ENCODE measurements at places on chromosomes 1 and 21.

DNA sequence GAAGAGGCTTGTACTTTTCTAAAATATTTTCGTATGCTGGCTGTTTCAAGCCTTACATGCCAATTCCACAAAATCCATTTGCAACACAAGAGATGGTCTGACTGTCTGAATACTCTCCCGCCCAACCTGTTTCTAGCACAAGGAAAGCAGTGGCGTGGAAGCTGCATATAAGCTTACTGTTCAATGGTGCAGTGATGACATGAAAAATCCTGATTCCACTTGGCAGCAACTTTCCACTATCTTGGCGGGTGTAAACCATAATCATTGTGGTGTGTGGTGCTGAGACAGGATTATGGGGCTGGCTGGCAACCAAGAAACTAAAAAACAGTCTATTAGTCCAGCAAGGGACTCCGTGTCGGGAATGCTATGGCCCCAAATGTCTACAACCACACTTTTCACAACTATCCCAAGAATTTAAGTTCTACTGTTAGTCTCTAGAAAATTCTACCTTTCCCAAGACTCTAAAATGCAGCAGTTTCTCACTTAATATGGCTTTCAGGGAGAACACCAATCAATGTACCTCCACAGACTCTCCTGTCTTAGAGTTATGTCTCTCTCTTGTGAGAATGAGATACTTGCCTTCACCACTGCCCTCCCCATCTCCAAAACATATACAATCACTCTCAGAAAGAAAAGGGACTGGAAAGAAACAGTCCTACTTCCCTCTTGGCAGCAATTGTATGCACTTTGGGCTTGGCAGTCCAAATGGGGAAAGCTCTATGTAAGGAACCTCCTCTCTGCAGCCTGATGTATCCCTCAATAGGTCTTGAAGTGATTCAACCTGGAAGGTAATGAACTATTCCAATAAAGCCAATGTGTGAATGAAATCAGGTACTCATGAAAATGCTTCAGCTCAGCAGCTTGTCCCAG is 9.5 kb downstream of the COLGALT2 start:
- DNase-seq = peak; percentile 74

GRCh38 chr1:66585002-66585401 is 51.0 kb downstream of the SGIP1 start:
- no peak for DNase-seq

- DNase-seq = no peak
Observed at GRCh38 chr1:1425426-1425752, 4.3 kb upstream of the ANKRD65 start.

- no peak for DNase-seq
Observed at GRCh38 chr1:156898161-156898566, 4.6 kb downstream of the PEAR1 start.

GRCh38 chr21:36510911-36511310 is 31.0 kb upstream of the CLDN14 start:
- no peak for DNase-seq

DNA sequence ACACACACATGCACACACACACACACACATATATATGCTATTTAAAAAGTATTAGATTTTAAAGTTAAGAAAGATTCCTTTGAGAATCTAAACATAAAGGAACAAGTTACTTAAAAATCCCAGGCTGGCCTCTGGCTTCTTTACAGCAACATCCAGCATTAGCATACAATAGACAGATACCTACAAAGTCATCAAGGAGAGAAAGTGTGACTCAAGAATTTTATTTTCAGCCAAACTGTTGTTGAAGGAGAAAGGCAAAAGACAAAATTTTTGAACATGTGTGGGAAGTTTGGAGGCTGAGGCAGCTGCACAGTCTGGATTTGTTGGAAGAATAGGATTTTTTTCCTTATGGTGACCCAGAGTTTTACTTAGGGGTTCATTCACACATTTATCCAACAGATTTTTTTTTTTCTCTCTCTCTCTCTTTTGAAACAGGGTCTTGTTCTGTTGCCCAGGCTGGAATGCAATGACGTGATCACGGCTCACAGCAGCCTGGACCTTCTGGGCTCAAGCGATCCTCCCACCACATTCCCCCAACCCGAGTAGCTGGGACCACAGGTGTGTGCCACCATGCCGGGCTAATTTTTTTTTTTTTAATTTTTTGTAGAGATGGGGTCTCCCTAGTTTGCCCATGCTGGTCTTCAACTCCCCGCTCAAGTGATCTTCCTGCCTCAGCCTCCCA is 24.0 kb upstream of the SPOCD1 start:
- DNase-seq = no peak

DNA sequence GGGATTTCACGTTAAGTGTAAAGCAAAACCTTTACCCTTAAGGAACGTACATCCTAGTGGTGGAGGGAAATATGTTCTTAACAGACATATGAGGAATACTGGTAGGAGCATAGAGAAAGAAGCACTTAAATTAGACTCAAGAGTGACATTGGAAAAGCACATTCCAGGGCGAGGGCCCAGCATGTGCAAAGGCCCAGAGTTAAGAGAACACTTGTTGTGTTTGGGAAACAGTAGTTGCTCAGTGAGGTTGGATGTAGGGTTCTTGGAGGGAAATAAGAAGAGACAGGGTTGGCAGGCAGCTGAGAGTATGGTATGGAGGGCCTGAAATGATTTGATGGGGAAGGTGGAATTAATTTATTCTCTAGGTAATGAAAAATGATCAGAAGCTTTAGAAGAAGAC is 115.5 kb downstream of the CNIH3 start:
- DNase-seq = no peak

DNA sequence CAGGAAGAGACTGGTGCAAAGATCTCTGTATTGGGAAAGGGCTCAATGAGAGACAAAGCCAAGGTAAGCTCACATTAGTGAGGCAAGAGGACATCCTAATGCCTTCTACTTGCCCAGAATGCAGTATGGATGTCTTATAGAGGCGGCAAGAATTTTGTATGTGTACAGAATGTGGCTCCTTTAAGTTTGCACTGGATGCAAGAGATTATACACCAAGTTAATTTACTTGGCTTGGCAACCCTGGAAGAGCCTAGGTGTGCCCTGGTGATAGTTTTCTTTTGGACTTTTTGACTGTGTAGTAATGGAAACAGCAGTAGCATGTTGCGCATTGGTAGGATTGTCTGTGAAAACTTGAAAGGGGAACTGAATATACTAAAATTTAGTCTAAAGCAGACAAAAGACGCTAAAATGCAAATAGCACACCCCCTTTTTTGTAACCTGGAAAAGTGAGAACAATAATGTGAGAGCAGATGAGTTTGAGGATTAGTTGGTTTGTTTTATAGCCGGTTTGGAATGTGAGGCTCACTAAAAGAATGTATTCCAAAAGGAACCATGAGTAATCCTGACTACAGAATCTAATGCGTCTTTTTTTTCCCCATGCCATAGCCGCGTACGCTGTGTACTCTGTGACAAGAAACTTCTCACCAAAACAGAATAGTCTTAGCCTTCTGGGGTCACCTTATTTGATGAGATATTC is 18.1 kb downstream of the KHDRBS1 start:
- DNase-seq = no peak

- no peak for DNase-seq
Observed at GRCh38 chr1:28804071-28804470, 7.9 kb upstream of the OPRD1 start.
